ENCODE measurements at places on chromosomes 3 and 15.

DNA sequence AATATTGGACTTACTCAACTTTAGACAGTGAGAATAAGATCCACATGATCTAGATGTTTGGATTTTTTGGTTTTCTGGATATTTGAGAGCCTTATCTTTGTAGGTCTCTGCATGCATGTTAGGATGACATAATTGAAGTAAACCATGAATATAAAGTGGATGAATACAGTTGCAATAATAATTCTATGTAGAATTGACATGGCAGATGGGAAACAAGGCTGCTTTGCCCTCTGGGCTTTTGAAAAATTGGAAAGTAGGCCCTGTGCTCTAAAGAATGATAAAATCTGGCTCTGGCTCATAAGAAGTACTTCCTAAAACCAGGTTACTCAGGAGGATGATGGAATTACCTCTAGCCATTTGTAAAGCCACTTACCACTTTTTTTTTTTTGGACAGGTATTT lies 86.9 kb downstream of the ZNF609 start:
- DNase-seq = no peak

GRCh38 chr15:93703092-93703739 lies 528.1 kb upstream of the MCTP2 start:
- no peak for DNase-seq

- DNase-seq = no peak
Measured at GRCh38 chr15:92034227-92034626, 180.7 kb downstream of the SLCO3A1 start.

DNA sequence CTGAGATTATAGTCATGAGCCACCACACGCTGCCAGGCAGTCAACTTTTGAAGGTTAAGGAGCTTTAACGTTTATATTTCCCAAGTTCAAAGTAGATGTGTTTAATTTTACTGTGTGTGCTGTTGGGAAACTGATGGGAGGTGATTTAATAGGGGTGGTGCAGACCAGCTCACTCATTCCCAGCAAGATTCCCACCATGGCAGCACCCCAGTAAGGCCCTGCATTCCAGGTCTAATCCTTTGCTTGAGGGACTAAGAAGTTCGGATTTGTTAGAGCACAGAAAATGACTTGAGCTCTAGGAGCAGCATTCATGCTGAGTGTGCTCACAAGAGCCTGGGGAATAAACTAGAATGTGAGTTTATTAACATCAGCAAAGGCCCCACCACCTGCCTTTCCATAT lies 25.2 kb downstream of the TSEN2 start:
- no peak for DNase-seq

- DNase-seq = no peak
Measured at GRCh38 chr3:57093971-57094535, 33.6 kb downstream of the SPATA12 start.

DNA sequence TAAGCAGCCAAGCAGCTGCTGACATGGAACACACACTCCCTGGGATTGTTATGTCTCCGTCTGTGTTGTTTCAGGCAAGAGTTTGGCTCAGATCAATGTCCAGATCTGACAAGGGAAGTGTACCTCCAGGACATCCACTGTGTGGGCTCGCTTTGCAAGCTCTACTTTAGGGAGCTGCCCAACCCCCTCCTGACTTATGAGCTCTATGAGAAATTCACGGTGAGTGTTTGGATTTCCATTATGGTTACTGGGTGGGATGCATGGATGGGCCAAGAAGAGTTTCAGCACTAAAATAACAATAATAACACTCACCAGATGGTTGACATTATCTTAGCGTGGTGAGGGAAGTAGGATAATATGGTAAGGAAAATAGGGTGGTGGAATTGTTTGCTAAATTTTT lies 74.1 kb downstream of the ARHGAP31 start:
- no peak for DNase-seq

DNA sequence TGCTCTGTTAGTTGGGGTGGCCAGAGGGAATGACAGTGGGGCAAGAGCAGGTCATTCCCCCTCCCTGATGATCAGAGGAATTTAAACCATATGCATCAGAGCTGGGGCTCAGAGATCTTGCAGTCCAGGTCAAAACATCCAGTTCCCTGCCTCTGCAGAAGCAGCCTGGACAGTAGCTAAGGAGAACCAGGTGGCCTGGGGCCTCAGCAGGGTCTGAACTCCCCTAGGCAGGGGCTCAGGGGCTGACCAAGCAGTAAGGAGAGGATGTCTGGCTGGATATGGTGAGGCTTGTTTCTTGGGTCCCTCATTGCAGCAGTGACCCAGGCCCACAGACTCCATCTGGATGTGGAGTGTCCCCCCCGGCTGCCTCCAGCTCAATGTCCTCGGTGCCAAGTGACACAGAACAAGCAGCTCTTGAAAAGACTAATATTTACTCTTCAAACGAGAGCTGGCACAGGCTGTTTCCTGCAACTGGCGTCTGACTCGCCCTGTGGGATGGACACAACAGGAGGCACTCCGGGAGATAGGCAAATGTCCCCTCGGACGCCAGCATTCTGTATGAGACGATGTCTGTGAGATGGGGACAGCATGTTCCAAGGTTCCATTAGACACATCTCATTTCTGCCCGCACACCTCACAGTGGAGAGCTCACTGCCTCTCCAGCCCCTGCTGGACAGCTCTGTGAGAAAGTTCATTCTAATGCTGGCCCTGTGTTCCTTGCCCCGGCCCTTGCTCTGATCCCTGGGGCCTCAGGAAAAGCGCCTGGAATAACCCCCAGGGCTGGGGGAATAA lies 37.1 kb downstream of the SEC22C start:
- DNase-seq = no peak

GRCh38 chr3:55337641-55338180 lies 149.4 kb downstream of the WNT5A start:
- no peak for DNase-seq

DNA sequence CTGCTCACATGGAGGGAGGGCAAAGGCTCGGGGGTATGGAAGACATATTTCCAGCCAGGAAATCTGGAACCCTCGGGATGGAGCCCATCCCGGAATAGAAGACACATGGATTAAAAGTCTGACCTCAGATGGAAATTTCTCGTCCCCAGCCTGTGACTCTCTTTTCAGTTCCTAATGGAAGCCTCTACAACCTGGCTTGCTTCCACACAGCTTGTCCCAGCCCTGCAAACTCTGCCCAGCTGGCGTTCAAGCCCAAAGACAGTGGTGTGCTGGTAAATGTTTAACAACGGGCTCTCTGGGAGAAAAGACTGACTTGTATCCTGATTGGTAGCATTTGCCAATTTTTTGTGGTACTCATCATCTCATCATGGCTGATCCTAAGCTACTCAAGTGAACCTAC lies 35.6 kb upstream of the TLE3 start:
- no peak for DNase-seq

DNA sequence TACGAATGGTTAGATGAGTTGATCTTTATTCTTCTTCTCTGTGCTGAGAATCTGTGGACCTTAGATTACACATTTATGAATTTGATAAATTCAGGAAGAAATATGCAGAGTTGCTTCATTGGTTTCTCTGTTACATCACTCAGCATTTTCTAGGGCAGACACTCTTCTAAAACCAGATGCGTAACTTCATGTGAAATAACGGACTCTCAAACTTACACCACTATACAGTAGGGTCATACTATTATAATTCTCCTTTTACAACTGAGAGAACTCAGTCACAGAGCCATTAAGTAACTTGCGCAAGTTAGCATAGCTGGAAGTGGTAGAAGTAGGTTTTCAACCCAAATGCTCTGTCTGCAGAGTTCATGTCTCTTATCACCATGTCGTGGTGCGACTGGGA lies 5.7 kb downstream of the TMEM207 start:
- DNase-seq = no peak

- DNase-seq = no peak
Measured at GRCh38 chr3:192409201-192409837, 318.0 kb downstream of the FGF12 start.

DNA sequence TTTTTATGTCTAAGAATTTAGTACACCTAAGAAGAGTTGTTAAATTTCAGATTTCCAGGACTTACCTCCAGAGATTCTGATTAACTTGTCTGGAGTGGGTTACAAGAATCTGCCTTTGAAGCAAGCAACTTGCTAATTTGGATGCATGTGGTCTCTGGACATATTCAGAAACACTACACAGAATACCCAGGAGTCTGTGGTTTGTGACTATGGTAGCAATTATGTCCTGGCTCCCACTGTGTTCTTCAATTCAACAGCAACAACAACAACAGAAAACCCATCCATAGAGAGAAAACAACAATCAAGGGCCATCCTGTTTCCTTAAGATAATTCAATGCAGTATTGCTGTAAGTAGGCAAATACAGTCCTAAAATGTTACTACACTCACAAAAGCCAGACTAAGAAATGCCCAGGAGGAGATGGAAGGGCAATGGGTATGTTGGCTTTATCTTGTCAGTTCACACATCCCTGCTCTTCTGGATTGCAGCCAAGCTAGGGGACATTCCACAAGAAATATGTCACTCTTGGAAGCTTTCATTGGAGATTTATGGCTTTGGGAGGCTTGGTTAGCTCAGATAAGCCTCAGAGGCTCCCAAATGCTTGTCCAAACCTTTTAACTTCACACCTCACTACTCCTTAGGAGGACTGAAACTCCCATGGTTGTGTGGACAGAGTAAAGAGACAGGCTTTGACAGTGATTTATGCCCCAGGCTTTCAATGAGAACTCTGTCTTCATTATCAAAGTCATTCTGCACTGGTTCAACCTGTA lies 99.4 kb upstream of the MRPL3 start:
- DNase-seq = no peak

DNA sequence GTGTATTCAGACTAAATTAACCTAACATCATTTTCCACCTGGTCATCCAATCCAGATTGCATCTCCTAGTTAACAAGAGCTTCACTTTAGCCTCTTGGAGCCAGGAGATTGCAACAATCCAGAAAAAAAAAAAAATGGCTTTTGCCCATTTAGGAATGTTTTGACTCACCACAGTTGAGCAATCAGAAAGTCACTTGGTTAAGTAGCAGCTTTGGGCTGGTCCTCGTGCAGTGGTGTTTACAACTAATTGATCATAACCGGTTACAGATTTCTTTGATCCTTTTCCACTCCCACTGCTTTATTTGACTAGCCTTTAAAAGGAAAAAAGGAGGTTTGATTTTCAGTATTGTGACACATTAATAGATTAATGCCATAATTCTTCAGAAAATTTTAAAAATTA lies 688.8 kb upstream of the CCDC54 start:
- no peak for DNase-seq

DNA sequence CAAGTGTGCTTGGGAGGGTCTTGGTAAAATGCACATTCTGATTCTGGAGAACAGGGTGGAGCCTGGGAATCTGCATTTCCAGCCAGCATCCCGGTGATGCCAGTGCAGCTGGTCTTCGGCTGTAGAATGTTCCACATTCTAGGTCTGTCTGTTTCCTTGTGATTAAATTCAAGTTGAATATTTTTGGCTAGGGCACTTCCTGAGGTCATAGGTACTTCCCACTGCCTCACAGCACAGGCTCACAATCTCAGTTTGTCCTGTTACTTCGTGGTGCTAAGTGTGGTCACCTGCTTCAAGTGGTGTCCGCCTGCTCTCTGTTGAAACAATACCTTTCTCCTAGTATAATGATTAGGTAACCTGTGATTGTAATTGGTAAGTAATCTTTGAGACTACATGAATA lies 40.1 kb downstream of the FLNB start:
- DNase-seq = no peak

DNA sequence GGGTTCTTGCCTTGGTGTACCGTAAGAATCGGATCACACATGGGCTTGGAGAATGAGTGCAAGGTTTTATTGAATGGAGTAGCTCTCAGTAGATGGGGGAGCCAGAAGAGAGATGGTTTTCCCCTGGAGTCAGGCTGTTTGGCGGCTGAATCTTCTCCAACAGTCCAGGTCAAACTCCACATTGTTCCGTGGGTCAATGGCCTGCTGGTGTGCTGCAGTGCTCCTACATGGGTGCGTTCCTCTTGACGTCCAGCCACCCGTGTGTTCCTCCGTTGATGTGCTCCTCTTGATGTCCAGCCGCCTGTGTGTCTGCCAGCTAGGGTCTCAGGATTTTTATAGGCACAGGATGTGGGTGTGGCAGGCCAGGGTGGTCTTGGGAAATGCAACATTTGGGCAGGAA lies 69.3 kb upstream of the AGBL1 start:
- DNase-seq = no peak

GRCh38 chr3:48084929-48085328 lies 68.7 kb upstream of the MAP4 start:
- DNase-seq = no peak

DNA sequence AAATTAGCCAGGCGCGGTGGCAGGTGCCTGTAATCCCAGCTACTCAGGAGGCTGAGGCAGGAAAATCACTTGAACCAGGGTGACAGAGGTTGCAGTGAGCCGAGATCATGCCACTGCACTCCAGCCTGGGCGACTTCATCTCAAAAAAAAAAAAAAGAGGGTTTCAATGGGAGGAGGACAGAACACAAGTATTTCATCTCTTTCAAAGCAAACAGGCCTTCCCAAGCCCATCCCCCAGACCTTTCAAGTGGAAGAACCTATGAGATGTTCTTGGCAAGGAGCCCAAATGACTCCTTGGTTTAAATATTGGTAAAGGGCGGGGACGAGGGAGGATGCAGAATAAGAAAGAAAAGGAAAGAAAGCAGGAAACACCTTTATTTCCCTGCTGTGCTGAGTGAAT lies 62.2 kb upstream of the MCF2L2 start:
- no peak for DNase-seq

DNA sequence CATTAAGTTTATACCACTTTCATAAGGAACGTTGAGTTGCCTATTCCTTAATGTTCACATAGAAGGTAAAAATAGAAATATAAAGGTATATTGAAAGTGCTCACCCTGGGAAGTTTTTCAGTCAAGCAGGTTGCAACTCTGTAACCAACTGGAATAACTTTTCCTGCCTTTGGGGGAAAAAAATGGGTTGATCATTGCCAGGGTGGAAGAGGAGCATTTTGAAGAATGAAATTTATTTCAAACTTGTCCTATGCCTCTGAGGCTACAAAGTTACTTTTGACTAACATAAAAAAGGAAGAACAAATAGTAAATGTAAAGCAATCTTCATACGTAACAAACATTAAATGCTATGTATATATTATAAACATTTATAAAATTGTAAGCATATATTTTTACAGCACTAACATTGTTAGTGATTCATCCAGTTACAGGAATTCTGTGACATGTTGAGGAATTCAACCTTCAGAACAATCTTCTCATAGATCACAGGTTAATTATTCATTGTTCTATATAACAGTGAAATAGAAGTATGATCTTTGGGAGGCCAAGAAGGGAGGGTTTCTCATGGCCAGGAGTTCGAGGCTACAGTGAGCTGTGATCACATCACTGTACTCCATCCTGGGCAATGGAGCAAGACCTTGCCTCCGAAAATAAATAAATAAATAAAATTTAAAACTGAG lies 13.5 kb downstream of the EFHB start:
- DNase-seq = no peak

DNA sequence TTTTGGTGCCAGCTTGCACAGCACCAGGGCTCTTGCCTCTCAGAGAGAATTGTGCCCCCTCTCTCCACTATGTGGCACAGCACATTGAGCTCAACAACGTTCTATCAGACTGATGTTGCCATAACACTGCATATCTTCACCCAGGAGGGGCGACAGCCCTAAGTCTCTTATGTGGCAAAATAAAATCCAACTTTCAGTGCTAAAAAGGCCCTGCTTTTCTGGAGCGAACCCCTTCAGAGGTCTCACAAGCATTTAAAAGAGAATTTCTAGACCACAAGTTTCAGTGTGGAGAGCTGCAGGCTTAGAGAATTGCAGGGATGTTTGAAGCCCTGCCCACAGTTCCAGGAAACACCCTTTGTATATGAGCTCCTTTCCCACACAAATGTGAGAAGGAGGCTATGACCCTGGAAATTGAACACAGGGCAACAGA lies 85.5 kb downstream of the LIPC start:
- no peak for DNase-seq
